CD4-positive, alpha-beta memory T cell (primary cell): ENCODE measurements at places on chromosomes 7 and 10. TPM values are rescaled to one million over a fixed set of nuclear protein-coding genes. Genes with fewer than 3 reads are reported as not detected.

DNA sequence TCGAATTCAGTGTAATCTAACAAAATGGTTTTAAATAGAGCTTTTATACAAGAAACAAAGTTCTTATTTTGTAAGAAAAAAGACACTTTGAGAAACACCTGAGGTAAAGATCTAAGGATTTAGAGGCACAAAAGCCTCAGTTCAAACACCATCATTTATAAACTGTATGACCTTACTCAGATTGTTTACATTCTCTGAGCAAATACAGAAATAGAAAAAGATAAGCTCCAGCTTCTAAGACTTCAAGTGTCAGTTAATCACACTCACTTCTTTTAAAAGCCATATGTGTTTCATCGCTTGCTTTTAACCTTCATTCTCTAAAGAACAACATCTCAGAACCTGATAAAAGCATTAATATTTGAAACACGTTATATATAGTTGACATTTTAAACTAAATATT lies 27.9 kb downstream of the CADPS2 start:
- DNase-seq: no peak

DNA sequence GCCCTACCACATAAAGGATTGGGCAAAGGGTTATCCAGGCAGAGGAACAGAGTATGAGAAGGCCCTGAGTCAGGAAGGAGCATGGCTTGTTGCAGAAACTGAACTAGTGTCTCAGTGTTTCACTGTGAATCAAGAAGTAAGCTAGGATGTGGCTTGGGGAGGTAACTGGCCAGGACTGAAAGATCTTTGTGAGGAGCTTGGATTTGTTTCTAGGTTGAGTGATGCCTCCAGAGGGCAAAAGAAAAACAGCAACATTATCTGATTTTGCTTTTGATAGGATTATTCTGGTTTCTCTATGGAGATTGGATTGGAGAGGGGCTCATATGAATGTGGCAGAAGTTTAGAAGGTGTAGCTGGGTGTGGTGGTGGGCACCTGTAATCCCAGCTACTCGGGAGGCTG lies 137.9 kb upstream of the HDAC9 start:
- DNase-seq: no peak

DNA sequence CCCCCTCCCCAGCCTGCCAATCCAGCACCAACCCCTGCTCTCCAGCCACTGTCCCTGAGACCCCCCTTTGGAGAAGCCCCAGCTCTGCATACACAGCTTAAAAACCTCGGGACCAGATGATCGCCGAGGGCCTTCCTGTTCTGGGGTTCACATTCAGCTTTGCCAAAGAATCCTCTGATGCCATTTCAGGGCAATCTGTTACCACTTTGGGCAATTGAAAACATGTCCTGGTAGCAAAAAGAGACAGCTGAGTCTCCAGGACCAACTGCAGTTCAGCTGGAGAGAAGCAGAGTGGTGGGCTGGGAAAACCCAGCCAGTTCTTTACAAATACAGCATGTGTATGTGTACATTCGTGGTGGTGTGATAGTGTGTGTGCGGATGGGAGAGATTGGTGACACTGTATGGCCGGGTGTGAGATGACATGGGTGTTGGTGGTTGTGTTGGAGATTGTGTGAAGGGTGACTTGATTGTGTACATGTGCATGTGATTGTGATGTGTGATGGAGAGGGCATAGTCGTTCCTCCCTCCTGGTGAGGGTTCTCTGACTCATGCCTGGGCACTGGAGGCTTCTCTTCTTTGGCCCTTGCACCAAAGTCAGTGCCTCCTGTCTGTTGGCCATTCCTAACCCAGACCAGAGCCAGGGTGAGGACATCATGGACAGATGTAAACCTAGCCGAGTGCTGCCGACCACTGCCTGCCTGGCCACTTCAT lies 48.5 kb upstream of the AQP1 start:
- DNase-seq: no peak

DNA sequence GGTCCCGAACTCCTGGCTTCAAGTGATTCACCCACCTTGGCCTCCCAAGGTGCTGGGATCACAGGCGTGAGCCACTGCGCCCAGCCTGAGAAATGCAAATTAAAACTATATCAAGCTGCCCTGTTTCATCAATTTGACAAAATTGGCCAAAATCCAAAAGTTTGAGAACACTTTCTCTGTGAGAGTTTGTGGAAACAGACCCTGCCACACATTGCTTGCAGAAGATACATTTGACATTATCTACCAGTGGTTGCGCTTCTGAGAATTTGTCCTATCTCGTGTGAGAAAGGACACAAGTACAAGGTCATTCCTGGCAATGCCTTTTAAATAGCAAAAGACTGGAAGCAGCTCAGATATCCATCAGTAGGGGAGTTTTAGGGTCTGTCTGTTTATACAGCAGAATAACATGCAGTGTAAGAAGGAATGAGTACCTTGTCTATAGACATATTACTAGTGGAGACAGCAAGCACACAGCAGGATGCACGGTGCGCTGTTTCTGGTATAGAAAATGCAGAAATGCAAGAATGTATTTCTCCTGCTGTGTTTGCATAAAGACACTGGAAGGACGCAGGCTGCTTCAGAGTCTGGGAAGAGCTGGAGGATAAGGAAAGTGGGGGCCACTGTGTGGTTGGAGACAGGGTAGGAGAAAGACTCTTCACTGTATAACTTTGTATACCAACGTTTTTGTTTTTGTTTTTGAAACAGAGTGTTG lies 4.3 kb downstream of the LHPP start:
- DNase-seq: no peak

- DNase-seq: no peak
Measured at GRCh38 chr7:107206706-107207105, 37.9 kb downstream of the HBP1 start.

- no peak for DNase-seq
Measured at GRCh38 chr7:22178735-22179134, 178.2 kb downstream of the RAPGEF5 start.

DNA sequence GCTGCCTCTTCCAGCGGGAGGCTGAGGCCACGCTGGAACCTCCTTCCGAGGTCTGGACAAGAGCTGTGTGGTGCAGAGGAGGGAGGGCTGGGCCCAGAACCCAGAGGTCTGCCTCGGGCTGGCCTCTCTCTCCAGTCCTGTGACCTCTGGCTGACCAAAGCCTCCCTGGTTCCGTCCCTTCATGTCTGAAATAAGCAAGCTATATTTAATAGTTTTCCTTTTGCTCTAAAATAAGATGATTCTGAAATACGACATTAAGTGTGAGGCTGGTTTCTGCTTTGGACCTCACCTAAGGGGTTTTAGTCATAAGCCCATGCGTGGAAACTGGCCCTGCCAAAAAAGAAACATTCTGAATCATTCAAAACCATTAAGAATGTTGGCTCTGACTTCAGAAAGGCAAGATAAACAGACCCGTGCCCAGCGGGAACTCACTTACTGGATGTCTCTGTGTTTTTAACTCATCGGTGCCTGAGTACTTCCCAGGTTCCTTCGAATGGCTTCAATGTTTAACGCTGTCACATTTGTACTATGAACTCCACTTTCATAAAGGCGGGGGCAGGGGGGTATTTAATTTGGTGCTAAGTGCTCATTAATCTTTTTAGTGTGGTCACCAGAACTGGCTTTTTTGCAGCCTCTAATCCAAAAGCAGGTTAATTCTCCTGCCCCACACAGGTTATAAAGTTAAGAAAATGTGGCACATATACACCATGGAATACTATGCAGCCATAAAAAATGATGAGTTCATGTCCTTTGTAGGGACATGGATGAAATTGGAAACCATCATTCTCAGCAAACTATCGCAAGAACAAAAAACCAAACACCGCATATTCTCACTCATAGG lies 157.5 kb upstream of the KLF14 start:
- no peak for DNase-seq

DNA sequence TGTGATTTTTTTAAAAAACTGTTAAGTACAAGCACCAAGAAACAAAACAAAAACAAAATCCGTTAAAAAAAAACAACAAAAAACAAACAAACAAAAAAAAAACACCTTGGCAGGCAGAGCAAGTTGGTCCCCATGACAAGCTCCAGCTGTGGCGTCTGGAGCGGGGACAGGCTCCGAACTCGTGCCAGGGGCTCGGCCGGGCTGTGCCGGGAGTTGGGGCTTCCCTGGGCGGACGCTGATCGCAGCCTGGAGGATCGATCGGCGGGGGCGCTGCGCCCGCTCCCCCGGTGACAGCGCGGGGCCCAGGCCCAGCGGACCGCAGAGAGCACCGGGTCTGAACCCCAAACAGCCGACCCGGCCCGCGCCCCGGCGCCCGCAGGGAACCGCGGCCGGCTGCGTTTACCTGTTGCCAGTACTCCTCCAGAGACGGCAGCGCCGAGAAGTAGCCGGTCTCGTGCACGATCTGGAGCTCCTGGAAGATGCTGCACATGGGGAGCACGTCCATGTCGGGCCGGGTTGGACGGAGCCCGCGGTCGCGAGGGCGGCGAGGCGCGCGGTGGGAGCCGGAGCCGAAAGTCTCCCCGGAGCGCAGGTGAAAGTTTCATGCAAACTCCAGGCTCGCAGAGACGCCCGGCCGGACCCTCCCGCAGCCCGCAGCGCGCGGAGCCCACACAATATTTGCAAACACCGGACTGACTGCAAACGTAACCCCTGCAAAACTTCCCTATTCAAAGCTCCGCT lies at the start of gene KLF6:
KLF6 (minus strand) TSS at position 700 of the 741 bp plus-strand sequence; CDS start at position 505, 195 bp downstream.
- DNase-seq: no peak

- no peak for DNase-seq
Measured at GRCh38 chr7:85001495-85002345, 185.1 kb downstream of the SEMA3D start.

GRCh38 chr7:87580636-87581035 lies 20.0 kb downstream of the ABCB1 start:
- no peak for DNase-seq

DNA sequence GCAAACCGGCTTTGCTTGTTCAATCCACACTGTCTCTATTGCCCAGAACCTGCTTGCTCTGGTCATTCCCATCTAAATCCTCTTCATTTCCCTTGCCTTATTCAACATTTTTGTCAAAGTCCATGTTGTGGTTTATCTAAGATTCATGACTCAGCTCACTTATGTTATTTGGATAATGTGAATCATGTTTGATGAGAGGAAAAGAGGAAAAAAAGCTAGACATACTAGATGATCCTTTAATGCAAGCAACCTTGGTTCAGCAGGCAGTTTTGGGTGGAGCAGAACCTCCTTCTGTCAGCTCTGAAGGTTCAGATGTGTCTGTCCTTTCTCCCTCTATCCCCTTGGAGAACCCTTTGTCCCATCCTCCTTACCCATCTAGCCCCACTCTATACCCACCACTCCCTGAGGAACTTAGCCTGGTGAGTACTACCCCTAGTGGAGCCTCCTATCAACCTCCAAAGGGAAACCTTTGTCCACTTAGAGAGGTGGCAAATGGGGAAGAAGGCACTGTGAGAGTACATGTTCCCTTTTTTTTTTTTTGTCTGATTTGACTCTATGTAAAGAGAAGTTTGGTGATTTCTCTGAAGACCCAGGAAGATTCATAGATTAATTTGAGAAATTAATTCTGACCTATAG lies 2.1 kb upstream of the SAMD9L start:
- no peak for DNase-seq

The ADAMTS14 gene
- total RNA-seq: not detected

The FAM24B gene
- 10.8 TPM for total RNA-seq

The DGKB gene
- total RNA-seq: not detected

The BMS1 gene
- total RNA-seq: 18.9 TPM

The TMEM176A gene
- total RNA-seq: 2.6 TPM
